Cerebellum (tissue), 4 donors: ENCODE measurements at places on chromosomes 4 and X.

DNA sequence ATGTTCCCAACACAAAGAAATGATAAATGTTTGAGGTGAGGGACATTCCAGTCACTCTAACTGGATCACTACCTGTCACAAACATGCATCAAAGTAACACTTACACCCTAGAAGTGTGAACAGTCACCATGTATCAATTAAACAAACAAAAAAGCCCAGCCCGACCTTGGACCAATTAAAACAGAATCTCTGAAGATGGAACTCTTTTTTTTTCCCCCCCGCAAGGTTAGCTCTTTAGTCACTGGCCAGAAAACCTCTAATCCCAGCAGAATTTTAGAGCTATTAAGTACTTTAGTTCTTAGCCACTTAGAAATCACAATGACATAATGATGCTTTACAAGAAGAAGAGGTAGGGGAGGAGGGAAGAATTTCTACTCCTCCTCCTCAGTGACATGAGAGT is 154.5 kb downstream of the PALLD start:
- DNase-seq = no peak

- DNase-seq = no peak
Measured at GRCh38 chr4:105838082-105838481, 57.2 kb upstream of the NPNT start.

DNA sequence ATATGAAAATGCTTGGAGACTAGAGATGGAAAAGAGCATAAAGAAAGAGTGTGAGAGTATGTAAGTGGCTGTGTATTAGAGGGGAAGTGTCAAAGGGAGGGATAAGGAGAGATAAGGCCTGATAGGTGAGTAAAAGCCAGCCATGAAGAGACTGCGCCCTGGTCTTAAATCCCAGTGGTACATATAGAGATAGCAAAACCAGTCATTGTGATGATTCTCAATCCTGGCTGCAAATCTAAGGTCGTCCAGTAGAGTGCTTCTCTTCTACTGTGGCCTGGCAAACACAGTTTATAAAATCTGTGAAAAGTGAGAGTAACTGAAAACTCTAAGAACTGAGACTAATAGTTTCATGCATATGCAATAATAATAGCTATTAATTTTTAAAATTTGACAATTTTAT is 86.9 kb downstream of the MAB21L2 start:
- DNase-seq = no peak

DNA sequence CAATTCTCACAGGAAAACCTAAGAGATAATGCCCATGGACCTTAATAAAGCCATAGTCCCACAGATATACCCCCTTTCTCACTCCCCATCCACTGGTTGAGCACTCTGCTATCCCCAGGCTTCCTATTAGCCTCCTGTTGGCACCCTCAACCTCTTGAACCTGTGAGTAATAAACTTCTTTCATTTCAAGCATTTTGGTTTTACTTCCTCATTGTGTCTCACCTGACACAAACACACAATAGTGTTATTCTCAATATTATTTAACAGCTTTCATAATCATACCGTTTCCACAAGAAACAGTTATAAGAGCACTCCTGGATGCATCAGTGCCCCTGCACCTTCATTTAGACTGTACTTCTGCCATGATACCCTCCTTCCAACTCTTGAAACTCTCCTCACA is 56.8 kb downstream of the TRPC5 start:
- DNase-seq = no peak

GRCh38 chr4:172813359-172813923 is 355.2 kb upstream of the GALNT7 start:
- no peak for DNase-seq

DNA sequence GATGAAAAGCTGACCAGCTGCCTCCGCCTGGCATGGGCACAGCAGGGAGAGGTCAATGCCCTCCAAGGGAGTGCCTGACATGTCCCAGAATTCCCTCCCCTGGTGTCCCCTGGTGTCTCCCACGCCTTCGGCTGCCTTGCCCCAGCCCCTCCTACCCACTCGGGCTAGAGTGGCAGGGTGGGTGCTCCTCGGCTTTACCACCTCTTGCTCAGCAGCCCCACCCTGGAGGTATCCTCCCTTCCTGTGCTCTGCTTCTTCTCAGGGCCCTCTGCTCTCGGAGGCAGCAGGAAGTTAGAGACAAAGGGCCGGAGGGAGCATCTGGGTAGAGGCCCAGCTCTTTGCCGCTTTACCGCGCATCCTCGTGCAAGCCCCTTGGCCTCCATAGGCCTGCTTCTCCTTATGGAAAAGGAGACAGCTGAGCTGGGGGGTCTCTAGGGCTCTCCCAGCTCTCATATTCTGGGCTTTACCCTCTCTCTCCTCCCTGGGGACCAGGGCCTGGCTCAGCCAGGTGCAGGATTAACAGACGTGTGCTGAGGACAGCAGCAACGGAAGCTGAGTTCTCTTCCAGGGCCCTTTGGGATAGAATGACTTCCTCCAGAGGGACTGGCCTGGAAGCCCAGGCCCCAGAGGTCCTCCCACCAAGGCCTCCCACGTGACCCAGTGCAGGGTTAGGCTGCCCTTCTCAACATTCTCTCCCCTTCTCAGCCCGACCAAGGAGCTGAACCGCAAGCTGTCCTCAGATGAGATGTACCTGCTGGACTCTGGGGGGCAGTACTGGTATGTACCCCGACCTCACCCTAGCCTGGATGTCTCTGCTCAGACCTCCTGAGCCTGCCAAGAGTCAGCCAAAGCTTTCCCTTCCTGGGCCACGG is 17.2 kb downstream of the XPNPEP2 start:
- no peak for DNase-seq

- no peak for DNase-seq
Measured at GRCh38 chrX:109463784-109464183, 18.1 kb downstream of the GUCY2F start.

DNA sequence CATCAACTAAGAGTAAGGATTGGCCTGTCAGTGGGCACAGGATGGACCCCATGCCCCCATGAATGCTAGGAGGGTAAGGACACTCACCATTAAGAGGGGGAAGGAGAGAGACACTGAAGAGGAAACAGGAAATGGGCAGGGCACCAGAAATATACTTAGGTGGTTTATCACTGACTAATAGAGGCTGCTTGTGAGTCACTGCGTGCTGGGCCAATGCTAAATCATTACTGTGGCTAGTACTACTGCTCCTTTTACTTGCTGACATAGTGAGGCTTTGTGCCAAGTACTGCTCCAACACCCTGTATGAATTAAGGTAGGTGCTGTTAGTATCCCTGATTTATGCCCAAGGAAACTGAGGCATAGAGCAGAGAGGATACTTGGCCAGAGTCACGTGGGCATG is 130.4 kb upstream of the FRMPD4 start:
- DNase-seq = no peak

GRCh38 chr4:149158817-149159216 is 656.8 kb downstream of the IQCM start:
- no peak for DNase-seq

GRCh38 chrX:104189837-104190236 is 23.6 kb downstream of the FAM199X start:
- DNase-seq = no peak

DNA sequence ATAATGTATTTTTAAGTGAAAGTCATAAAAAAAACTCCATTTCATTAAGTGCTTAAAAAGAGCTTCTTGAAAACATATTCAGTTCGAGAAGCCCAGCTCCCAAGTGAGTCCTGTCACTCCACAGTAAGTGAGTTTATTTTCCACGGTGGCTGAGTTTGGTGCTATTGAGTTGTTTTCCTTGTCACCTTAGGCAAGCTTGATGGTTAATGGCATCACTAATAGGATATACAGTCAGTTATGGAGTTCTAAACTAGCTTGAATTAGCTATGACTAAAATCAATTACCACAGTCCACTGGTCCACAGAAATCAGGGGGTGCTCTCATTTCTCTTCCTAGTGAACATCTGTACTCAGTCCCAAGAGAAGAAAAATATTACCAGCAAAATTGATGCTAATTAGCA is 1526.2 kb upstream of the IGFBP7 start:
- DNase-seq = no peak
